ENCODE measurements at places on chromosomes 6 and 20.

- no peak for DNase-seq
Measured at GRCh38 chr20:37389844-37390275, 43.9 kb downstream of the SRC start.

DNA sequence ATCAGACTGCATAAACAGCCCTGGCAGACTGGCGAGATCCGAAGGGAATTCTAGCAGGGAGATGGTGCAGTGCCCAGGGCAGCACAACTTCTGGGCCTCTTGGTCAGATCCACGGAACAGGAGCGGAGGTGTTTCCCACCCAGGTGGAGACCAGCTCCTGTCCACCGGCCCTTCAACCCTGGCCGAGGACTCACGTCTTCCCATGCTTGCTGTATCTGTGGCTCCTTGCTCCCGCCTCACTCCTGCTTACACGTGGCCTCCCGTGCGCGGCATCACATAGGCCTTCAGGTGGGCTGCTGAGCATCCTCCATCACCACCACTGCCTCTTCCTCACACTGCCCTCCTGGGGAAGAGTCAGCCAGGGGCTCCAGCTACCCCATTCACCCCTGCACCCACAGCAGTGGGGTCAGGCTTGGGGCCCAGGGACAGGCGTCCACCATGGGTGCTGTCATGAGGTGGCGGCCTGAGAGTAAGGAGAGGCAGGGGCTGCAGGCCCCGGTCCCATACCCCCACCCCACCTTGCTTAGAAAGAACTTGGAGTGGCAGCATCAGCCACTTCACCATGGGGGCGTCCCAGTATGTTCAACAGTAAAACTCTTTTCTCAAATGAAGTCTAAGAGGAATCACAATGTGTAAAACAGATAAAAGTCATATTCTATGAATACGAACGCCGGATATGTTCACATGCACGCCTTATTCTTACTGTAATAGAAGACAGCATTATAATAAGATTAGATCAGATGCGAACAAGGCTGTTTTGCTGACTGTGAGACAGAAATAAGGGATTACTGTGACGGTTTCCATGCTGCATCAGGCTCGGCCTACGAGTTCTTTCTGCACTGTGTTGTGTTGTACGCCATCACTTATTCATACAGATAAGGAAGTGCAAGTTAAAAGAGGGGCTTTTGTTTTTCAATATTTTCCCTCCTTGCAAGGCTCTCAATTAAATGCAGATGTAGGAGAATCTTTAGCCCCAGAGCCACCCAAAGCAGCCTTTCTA is 165.4 kb downstream of the GRM4 start:
- DNase-seq, result no peak

DNA sequence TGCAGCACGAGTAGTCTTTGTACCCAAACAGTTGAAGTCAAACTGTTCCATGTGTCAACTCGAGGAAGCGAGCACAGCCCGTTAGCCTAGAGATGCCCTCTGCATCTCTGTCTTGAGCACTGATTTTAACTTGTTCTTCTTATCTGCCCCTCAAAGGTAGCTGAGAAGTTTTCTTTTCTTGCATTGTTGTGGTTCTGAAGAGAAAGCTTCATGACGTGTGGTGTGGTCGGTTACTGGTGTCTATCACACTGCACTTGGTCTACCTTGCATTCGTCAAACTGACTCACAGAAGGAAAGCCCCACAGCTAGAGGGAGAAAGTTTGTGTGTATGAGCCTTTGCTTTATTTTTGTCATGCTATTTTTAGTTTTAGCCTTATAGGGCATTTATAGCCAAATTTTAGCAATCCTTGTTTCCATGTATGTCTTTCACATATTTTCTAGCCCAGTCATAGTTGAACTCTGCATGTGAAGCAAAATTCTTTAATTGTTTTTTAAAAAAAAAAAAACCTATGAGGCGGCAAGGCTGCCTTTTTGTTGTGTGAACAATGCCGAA is 115.1 kb downstream of the JAG1 start:
- no peak for DNase-seq

DNA sequence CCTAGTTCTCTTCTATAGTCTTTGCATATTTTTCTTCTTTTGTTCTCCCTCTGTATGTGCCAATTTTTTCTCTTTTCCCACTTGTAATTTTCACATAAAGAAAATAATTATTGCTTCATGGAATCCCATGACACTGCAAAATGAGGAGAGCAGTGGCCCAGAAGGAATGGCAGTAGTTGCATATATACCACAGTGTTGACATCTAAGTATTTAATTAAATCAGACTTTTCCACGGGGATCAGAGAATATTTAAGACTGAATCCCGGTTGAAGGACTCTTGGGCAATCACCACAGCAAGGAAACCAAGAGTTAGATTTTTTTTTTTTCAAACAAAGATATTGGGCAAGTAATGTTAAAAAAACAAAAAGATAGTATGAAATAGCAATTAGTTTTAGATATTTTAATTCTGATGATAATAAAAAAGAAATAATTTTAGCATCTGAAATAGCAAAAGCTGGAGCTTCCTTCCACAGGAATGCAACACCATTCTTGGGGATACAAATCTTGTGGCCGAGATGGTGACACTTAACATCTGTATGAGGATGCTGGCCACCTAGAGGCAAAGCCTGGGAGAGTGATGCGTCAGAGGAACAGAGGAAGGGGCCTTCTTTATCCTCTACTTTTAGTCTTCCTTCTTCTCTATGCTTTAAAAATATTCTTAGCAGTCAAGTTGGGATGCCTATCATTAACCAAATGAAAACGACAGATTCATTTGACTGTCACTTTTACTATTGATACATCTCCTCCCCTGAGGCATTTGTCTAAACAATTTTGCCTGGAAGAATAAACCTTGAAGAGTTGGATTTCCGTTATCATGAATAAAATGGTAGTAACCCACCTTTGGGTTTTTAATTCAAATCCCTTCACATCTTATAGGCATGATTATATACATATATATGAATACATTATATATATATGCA is 356.2 kb downstream of the GJA1 start:
- no peak for DNase-seq

DNA sequence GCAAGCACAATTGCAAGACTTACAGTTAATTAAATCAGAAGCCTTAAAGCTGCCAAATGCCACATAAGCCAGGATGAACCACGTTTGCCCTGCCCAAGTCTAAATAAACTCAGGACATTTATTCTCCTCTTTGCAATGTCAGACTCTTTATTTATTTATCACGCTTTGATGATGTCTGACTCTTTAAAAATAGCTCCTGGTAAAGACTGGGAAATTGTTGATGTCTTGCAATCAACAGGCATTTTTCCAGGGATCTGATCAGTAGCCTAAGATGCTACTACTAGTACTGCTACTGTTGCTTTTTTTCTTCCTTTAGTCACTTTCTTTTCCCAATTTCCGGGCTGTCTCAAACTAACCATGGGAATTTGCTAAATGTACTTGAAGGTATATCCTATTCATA is 365.8 kb upstream of the MARCKS start:
- DNase-seq, result no peak
